ENCODE measurements at places on chromosomes 2 and 18. TPM values are rescaled to one million over a fixed set of nuclear protein-coding genes. Genes with fewer than 3 reads are reported as not detected.
A peak's percentile ranks its signal among the peaks of the same experiment; 100 is the strongest.

DNA sequence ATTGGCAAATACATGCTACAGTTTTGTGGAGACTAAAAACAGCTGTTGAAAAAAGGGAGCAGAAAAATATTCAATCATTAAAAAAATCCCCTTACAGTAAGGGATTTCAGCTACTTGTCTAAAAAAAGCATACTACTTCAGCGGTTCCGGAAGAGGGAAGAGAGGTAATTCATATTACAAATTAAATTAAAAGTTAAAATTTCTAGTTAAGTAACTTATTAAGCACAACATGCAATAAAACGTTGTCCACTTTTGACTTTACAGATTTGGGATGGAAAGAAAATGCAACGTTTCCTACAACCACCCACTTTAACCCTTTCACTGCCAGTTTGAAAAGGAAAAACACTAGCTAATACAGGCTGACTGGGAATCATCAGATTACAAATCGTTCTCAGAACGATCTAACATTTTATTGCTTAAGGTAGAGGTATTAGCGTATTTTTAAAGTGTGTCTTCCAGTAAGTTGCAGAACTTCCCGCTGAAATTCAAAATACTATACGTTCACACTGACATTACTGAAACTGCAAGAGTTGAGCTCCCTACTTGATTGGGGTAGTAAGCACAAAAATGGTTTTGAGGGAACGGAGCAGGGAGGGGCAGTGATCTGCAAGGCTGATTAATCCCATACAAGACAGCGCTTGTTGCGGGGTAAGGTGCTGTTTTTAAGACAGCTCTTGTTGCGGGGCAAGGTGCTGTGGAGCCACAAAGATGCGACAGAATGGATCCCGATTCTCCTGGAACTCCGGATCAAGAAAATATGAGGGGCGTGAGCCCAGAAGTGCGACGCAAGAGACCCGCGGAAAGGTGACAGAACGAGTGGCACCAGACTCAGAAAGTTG is 743 bp downstream of the HADHA start:
- DNase-seq = peak; percentile 67

Gene UGT1A1
- not detected for total RNA-seq

DNA sequence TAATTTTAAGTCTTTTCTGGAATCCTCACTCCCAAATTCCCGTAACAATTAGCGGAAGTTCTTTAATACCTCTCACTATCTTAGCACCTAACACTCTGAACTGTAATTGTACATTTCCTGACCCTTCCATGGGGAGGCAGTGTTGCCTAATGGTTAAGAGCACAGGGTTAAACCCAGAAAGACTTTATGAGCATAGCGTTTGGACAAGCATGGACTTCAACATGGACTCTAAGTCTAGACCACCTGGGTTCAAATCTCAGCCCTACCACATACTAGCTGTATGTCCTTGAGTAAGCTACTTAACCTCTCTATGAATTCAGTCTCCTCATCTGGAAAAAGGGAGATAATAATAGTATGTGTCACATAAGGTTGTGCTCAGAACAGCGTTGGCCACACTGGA is 13.0 kb downstream of the ANTXR1 start:
- peak; percentile 76 for DNase-seq

Gene OTOS
- not detected for total RNA-seq

DNA sequence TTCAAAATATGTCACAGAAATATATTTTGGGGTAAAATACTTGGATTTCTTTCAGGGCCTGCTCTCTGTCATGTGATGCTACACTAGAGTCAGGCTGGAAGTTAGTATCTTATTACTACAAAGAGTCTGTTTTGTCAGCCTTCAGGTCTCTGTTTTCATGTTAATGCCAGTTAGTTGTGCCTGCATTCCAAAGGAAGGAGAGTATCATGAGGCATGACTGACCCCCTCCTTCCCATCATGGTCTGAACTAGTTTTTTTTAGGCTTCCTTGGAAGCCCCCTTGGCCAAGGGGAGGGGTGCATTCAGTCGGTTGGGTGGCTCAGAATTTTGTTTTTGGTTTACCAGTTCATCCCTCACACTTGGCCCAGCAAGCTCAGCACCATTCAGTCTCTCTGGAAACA is 318.0 kb downstream of the ALK start:
- DNase-seq = no peak

Gene ST8SIA3
- total RNA-seq = not detected

Gene SNORC
- 4.0 TPM for total RNA-seq

DNA sequence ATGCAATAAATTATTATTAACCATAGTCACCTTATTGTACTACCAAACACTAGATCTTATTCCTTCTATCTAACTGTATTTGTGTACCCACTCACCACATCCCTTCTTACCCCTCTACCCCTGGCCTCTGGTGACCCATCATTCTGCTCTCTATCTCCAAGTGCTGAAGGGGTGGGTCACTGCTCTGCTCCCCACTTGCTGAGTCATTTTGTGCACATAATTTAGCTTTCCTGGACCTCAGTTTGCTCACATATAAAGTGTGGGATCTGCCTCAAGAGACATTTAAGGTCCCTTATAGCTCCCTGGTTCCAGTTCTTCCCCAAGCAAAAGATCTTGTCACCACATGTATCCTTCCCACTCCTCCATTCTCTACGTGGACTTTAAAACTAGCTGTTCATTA is 169.4 kb downstream of the ZNF385B start:
- no peak for DNase-seq

DNA sequence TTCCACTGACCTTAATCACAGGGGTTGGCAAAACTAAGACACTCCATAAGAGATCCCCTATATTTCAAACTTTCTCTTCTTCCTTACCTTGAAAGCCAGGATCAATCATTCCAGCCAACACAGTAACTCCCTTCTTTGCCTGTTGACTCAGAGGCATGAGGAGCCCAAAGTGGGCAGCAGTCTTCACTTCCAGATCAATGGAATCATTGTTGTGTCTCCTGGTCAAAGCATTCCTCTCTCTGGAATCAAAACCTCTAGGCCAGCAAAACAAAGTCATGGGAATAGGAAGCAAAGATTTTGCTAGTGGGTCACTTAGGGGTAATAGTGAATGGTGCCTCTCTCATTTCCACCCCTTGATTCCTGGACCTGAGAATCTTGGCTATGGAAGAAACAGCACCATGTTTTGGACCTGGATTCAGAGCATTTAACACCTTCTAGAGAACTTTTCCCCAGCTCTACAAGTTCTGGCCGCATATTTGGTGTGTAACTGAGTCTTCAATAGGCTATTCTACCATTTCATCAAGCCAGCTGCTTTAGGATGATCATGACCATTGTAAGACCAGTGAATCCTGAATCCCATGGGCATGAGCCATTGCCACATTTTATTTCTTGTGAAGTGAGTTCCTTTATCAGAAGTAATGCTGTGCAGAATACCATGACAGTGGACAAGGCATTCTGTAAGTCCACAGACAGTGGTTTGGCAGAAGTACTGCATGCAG is 65.7 kb upstream of the SERPINE2 start:
- DNase-seq = no peak

DNA sequence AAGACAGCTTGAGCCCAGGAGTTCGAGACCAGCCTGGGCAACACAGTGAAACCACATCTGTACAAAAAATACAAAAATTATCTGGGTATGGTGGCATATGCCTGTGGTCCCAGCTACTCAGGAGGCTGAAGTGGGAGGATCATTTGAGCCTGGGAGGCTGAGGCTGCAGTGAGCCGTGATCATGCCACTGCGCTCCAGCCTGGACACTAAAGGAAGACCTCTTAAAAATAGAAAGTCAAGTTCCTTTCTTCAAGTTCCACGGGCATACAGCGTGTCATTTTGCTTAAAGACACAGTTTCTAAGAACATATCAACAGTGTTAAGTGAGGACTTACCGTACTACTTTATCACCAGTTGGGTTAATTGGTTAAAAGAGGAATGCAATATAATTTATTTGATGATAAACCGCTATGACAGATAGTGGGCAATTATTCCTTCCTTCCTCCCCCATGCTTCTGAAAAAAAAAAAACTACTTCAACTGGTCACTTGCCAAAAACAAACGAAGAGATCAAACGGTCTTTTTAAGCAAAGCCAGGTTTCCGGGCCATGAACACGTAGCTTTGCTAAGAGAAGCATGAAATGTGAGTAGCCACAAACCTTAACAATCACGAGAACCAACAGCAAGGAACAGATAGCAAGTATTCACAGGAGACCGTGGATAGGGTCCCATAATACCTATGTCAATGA is 21.4 kb downstream of the AP1S3 start:
- peak; percentile 65 for DNase-seq

DNA sequence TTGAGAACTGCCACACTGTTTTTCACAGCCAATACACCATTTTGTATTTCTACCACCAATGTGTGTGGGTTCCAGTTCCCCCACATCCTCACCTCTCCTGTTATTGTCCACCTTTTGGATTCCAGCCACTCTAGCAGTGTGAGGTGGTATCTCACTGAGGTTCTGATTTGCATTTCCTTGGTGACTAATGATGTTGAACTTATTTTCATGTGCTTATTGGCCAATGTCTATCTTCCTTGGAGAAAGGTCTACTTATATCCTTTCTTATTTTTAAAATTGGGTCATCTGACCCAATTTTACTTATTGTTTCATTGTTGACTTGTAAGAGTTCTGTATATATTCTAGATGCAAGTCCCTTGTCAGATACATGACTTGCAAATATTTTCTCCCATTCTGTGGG is 9.1 kb upstream of the HPCAL1 start:
- DNase-seq = no peak

Gene UGT1A6
- total RNA-seq = not detected

Gene VSNL1
- total RNA-seq = not detected

DNA sequence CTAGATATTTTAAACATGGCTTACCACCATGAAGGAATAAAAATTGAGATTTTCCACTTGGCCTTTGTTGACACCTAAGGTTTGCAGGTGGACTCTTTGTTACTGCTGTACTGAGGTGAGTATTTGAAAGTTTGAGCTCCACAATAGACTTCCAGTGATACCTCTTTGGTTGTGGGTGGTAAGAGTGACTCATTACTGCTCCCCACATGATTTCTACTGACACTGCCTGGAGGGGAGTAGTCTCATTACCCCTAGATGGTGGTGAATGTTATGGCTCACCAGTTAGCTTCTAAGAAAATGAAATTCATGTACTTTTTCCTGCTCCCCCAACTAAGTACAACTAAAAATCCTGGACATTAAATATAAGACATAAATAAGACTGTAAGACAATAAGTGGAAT is 1183.1 kb upstream of the TMEFF2 start:
- DNase-seq = no peak

Gene SERPINB13
- total RNA-seq = not detected

Gene NT5C1B
- not detected for total RNA-seq

GRCh38 chr2:96344011-96344410 is 8.4 kb downstream of the NCAPH start:
- DNase-seq = no peak

Gene VAMP8
- 35.8 TPM for total RNA-seq

DNA sequence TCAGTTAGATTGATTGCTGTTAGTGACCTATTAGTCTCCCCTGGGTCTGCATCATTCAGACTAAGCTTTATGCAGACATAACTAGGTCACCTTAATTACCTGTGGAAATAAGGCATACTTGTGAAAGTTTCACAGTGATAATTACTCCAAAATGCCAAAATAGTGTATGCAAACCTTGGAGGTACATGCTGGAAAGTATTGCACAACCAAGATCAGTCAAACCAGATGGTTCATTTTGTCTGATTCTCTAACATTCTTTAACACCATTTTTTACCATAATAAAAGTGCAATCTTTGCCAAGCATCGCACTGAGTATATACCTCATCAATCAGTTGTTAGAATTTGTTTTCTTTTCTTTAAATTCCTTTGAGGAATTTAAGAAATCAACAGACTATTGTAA is 186.3 kb upstream of the TMEFF2 start:
- no peak for DNase-seq

- peak; percentile 52 for DNase-seq
These were observed 195.5 kb downstream of the L3MBTL4 start for GRCh38 chr18:6219116-6219717.

DNA sequence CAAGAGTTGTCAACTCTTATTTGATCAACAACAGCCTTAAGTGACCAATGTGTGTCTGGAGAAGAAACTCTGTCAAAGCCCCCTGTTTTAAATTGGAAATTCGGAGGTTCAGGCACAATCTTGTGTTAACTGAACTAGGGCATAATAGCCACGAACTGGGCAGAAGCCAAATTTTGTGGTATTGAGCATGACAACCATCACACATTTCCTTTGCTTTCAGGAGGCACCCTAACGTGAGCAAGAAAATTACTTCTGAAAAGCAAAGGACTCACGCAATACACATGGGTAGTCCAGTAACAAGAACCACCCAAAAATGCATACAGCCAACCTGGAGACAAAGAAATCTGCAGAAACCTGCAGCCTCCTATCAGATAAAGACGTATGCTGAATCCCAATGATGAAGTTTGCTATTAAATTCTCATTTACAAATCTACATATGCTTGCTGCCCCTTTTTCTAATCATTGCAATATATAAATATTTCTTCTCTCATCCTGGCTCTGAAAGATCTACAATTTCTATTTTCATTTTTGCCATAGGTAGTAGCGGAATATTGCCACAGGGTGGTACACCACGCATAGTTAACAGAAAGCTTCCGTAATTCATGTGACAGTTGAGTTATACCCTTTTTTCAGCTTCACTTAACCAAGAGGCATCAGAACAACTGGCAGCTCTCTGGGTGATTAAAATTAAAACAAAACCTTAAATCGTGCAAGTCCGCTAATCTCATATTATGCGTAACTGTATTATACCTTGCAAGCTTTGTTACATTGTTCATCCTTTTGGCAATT is 495.8 kb downstream of the NRXN1 start:
- no peak for DNase-seq

DNA sequence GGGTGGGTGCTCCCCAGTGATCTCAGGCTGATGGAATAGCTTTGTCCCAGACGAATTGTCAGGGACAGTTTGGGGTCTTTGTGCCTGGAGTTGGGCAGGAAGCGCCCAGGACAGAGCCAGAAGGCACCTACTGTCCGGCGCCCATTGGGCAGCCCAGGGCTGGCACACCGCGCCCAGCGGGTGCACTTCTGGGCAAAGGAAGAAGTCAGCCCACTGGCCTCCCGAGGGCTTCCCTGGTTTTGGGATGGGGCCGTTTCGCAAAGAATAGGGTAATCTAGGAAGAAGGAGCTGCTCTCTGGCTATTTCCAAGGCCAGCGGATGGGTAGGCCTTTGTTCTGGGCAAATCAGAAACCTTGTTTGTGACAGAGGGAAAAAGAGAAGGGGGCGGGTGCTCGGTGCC is 3.5 kb upstream of the SIX2 start:
- no peak for DNase-seq

Gene DNAH7
- 0.05 TPM for total RNA-seq

- no peak for DNase-seq
These were observed 278.2 kb upstream of the COL3A1 start for GRCh38 chr2:188695953-188696352.

DNA sequence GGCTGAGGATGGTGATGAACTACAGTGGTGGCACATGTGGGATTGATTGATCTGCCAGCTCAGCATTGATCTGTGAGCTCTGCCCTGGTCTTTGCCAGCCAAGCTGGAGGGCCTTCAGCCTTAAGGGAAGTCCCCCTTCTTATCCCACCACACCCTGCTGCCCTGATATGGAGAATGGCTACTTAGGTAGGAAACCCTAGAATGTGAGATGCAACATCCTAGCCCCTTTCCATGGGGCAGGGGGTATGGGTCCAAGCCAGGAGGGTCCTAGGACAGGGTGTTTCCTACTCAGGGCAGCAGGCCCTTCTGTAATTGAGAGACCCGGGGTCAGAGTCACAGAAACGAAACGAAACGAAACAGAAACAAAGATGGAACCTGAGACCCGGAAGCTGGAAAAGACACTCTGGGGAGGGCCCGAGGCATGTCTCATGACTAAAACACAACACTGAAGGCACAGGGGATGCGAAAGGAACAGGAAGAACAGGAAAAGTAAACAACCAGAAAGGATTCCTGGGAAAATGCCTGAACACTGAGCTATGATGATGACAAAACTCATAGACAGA is 16.9 kb upstream of the SULT1C2 start:
- no peak for DNase-seq

- DNase-seq = peak; percentile 83
These were observed 43.1 kb upstream of the RTN4 start for GRCh38 chr2:55093381-55093780.
